ENCODE measurements at places on chromosomes 16 and 17. TPM values are rescaled to one million over a fixed set of nuclear protein-coding genes. Genes with fewer than 3 reads are reported as not detected.

KRT17 gene
- 0.81 TPM for total RNA-seq

CORO7 gene
- total RNA-seq = 6.0 TPM

BIRC5 gene
- 3.5 TPM for total RNA-seq

HOXB6 gene
- total RNA-seq = 84.3 TPM

TBKBP1 gene
- 8.9 TPM for total RNA-seq

ARL5C gene
- 0.41 TPM for total RNA-seq

DNA sequence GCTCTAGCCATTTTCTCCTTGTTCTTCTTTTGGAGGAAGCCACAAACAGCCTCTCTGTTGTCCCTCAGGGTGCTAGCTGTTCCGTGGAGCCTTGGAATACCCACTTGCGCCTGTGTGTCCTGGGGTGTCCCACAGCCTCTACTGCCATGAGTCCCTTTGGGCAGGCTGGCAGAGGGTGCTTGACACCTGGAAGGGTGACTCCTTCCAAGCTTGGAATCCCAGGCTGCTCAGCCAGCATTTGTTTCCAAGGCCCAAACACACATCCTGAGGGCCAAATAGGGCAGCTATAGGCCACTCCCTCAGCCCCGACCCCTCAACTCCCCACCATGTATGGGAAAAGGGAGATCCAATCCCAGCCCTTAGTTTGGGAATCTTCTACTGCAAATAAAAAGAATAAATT, 14.9 kb downstream of the ZNHIT3 start:
- no peak for ATAC-seq

DNA sequence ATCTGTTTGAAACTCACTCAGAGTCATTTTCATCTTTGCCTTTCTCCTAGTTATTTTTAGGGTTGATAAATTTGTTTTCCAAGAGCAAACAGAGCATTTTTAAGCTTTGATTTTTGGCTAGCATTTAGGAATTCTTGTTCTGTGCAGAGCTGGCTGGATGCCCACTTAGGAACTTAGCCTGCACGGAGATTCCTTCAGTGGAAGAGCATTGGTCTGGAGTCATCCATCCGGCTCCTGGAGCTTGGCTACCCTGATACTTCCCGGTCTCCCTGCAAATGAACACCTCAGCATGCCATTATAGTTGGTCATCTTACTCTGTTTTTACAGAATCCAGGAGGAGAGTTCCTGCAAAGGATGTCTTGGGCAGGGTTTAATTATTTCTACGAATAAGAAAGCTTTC, 57.1 kb downstream of the SPECC1 start:
- no peak for ATAC-seq

GRCh38 chr16:29760567-29761279, 14.9 kb upstream of the C16orf54 start:
- no peak for ATAC-seq

- no peak for ATAC-seq
Measured at GRCh38 chr16:77246150-77246549, 46.9 kb downstream of the SYCE1L start.

DNA sequence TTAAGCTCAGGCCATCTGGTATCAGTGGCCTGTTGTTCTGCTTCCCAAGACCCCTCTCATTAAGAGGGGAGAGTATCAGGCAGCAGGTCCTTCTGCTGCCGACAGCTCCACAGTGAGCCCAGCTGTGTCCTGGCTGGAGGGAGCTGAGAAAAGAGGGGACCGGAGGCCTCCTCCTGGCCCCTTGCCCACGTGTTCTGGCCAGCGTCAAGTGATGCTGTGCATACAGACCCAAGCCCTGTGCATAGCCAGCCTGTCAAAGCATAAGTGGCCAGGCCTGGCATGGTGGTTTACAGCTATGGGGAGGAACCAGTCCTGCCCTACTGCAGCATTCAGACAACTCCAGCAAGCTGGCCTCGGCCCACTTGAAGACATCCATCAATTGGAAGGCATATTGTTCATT, 48.0 kb downstream of the ABCC6 start:
- no peak for ATAC-seq

DNA sequence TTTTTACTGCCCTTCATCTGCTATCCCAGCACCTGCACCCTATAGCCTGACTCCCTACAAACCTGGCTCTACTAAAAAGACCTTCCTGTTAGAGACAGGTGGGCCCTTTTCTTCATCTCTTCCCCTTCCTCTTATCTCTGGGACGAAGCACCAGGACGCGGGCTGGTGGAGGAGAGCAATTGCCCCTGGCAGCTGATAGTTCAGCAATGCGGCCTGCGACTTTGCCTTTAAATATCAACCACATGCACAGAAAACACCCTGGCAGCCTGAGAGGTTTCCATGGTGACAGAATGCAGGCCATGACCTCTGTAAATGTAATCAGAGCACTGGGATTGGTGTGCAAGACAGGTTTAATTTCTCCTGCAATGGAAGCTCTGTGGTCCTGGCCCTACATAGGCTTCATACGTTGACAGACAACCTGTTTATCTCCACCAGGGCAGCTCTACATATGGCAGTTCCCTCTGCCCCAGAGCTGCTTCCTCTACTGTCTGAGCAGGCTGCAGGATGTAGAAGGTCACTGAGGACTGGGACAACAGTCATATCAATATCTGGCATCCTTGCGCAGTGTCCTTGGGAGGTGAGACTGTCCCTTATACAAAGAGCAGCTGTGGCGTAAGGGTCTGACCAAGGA, 10.0 kb upstream of the SKAP1 start:
- peak; percentile 62 for ATAC-seq

- ATAC-seq = no peak
Measured at GRCh38 chr17:63309021-63309420, 137.1 kb downstream of the CYB561 start.

DNA sequence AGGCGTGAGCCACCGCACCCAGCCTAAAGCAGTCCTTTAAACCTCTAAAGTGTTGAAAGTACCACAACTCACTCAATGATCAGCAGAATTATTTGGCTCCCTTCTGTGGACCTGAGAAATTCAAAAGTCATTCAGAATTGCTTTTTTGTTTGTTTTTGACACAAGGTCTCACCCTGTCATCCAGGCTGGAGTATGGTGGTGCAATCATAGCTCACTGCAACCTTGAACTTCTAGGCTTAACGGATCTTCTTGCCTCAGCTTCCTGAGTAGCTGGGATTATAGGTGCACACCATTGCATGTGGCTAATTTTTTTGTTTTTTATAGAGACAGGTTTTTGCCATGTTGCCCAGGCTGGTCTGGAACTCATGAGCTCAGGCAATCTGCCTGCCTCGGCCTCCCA, 44.3 kb downstream of the TRAF4 start:
- ATAC-seq = no peak

DNA sequence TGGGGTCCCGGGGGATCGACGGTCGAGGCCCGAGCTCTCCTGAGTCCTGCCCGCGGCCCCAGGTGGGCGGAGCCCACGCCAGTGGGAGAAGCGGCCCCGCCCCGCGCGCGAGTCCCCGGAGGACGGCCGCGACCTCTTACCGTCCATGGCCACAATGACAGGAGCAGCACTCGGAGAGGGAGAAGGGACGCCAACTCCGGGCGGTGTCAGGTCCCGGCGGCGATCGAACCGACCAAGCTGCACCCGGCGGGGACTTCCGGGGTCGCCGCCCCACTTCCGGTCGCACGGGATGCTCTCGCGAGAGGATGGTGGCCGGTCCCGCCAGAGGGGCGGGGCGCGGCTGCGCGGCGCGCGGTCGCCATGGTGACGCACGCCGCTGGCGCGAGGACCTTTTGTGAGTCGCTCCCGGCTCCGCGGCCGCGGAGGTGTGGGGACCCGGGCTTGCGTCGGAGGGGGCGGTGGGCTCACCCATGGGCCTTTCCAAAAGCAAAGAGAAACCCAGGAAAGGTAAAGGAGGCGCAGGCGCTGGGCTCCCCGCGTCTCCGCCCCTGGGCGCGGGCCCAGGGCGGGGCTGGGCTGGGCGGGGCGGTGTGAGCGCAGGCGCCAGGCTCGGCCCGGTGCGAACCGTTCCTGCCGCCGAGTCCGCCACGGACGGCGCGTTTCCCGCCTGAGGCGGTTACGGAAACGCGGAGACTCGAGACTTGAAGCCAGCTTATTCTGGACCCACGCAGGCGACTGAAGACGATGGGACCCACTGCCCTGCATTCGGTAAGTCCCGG, at the start of the genes CHMP1A and SPATA33:
Gene CHMP1A (minus strand): TSS at position 267 of the 779 bp plus-strand sequence. CDS start 120 bp downstream, at position 147.
Gene SPATA33 (plus strand): TSS at position 395 of the 779 bp plus-strand sequence. CDS start 76 bp downstream, at position 471.
- peak; percentile 95 for ATAC-seq

- ATAC-seq = peak; percentile 7
Measured at GRCh38 chr17:79779084-79779529, 1.2 kb downstream of the CBX2 start.

DNA sequence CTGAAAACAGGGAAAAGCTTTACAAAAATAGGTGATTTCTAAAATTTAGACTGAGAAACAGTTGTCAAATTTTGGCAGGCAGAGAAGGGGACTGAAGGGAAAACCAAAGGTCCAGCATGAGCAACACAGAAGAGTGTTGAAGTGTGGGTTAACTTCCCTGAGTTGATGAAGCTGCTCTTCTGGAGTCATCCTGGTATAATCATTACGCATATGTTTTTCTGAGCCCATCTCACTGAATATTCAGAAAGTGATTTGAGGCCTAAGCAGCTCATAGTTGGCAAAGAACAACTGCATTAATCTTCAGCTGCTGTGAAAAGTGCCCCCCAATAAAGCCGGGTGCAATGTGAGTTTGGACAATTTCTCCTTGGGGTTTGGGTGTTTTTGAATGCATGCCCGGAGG, 115.0 kb upstream of the RBBP6 start:
- no peak for ATAC-seq

GRCh38 chr16:66044556-66044955, 321.9 kb upstream of the CDH5 start:
- ATAC-seq = no peak

- ATAC-seq = no peak
Measured at GRCh38 chr16:10663146-10663545, 31.6 kb downstream of the TEKT5 start.

DNA sequence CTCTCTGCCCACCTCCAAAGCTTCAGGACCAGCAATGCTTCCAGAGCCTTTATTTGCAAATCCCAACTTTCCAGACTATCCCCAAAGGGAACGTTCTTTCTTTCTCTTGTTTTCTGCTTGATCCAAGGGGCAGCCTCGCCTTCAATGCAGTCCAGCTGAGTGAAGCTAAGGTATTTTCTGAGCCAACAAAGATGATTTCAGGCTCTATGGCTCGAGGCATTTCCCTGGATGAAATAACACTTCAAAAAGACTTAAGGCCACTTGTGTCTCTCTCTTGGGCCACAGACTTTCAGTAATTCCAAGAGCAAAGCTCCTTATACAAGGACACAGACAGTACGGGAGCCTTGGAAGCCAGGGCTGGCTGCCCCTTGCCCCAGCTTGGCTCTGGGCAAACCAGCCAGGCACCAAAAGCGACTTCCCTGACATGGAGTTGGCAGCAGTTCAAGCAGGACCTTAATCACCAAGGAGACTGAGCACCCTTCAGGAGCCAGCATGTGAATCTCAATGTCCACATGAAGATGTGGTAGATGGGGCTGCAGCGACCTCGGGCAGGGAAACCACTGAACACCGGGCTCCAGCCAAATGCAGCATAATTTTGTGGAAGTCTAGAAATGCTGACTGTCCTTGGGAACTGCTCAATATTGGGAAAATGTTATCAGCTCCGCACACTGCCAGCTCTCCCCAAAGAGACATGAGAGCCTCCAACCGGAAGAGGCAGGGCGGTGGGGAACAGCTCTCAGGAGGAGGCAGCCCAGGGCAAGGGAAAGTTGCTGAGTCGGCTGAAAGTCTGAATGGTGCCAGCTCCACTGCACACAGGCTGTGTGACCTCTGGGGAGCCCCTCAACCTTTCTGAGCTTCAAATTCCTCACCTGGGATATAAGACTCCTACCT, 39.0 kb downstream of the TK2 start:
- ATAC-seq = peak; percentile 31

DNA sequence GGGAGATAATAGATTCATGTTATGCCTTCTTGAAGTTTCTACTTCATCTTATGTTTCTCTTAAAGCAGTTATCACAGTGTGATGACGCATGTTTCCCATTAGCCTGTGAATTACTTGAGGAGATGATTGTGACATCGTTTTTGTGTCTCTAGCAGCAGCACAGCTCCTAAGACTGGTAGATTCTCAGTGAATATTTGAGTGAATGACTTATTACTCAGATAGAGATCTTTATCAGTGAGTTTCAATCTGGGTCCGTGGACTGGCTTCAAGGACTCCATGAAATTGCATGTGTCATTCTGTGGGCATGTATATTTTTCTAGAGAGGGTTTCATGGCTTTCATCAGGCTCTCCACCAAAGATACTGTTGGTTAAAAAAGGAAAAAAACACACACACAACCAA, 29.9 kb downstream of the YPEL2 start:
- ATAC-seq = no peak

GRCh38 chr17:72249441-72249840, 128.6 kb downstream of the SOX9 start:
- ATAC-seq = no peak

- peak; percentile 22 for ATAC-seq
Measured at GRCh38 chr16:396605-397004, 394 bp upstream of the NME4 start.

DNA sequence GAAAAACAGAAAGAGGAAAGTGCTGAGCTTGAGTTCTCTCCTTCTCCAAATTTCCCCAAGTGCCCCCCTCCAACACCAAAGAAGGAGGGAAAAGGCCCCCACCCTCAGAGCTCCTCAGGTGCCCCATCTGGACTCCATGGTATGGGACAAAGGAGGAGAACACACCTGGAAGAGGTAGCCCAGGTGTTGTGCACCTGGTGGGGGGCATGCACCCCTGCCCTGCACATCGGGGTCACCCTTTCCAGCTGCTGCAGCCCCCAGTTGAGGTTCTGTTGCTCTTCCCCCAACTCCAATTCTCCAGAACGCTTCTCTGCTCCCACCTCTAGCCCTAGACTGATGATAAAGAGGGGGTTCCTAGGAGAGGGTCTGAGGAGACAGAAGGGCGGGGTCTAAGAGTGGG, 3.0 kb upstream of the COL1A1 start:
- no peak for ATAC-seq

- no peak for ATAC-seq
Measured at GRCh38 chr17:47213540-47213939, 4.4 kb downstream of the MYL4 start.

GRCh38 chr17:44878627-44879221, 20.5 kb downstream of the EFTUD2 start:
- ATAC-seq = no peak

DNA sequence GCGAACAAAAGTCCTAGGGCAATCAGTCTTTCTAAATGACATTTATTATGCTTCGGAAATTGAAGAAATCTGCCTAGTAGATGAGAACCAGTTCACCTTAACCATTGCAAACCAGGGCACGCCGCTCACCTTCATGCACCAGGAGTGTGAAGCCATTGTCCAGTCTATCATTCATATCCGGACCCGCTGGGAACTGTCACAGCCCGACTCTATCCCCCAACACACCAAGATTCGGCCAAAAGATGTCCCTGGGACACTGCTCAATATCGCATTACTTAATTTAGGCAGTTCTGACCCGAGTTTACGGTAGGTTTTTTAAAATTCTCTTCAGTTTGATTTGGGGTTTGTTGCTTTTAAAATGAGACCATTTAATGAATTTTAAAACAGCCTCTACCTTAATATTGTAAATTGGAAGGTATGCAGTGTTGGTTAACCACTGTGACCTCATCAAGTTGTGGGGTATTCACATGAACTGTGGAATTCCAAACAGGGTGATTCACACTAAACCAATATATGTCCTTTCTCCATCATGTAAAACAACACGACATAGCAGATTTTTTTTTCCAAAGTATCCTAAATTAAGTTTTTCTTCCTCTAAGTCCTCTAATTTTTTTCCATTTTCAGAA, 6.2 kb upstream of the EVI2A start:
- peak; percentile 42 for ATAC-seq
